Fibroblast of skin of scalp (primary cell): ENCODE measurements at places on chromosomes 4 and X.

DNA sequence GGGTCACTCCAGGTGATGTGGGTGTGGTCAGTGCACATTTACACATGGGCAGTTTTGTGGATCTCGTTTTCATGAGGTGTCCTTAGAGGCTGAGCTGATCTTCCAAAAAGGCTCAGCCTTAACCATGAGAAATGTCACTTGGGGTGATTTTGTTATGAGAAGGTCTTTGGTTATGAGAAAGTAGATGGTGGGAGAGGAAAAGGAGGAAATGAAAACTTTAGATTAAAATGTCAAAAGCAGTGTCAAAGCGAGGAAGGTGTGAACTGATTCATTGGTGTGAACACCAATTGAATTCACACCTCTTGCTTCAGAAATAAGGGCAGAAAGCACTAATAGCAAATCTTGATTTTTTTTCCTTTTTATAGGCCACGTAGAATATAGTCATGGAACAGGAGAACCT lies 100.2 kb upstream of the ANXA3 start:
- DNase-seq: no peak

GRCh38 chr4:71288875-71289274 lies 49.9 kb upstream of the SLC4A4 start:
- no peak for DNase-seq

- no peak for DNase-seq
Measured at GRCh38 chr4:110155654-110156053, 42.8 kb downstream of the ELOVL6 start.

- DNase-seq: peak; percentile 92
Measured at GRCh38 chrX:151982222-151982621, 7.7 kb upstream of the GABRE start.

- DNase-seq: no peak
Measured at GRCh38 chr4:40630335-40631021, 814 bp upstream of the RBM47 start.

GRCh38 chrX:153406903-153407302 lies 4.4 kb upstream of the ZFP92 start:
- no peak for DNase-seq

DNA sequence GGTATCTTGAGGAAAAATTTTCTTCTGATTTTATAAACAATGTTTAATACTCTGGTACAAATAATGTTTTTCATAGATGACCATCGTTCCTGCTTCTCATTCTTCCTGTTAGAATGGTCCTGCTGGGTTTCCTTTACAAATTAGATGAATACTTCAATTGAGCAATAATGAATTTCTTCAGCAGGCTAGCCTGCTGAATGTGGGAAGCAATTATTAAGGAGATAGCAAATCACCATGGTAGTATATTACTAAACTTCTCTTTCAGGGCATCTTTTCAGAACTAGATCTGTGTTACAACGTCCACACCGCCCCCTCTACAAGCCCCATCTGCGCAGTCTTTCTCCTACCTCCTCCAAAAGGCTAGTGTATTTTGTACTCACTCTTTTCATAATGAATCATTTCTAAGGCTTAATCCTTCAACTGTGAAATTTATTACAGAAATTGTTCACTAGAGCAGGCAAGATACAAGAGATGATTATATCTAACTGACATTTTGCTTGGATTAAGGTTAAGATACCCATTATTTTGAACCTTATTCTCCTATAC lies 38.4 kb downstream of the GPRIN3 start:
- no peak for DNase-seq

DNA sequence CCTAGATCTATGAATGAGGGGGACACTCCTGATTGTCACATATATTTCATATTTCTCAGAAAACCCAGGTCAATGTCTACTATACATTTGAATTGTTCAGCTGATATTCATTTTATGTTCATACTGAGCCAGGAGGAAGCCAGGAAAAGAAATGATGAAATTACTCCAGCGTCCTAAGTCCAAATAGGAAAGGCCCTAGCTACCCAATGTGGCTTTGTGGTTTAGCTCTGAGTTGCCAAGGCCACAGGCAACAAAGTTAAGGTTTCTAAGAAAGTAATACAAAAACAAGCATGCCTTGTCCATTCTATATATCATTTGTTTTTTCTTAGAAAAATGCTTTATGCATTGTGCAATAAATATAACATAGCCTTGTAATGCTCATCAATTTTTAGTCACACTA lies 4.5 kb upstream of the CSN2 start:
- DNase-seq: no peak

- DNase-seq: no peak
Measured at GRCh38 chrX:136647677-136648360, at the start of gene CD40LG. TSS of gene CD40LG (plus strand) at chrX:136648158. CDS start at chrX:136648249, 91 bp downstream.

GRCh38 chrX:103681443-103681842 lies 5.1 kb downstream of the MORF4L2 start:
- no peak for DNase-seq

GRCh38 chr4:102869569-102870197 lies 891 bp downstream of the CISD2 start:
- peak; percentile 2 for DNase-seq

- no peak for DNase-seq
Measured at GRCh38 chr4:175048906-175049305, 130.7 kb downstream of the ADAM29 start.

- no peak for DNase-seq
Measured at GRCh38 chr4:177079327-177079726, 230.3 kb upstream of the NEIL3 start.

DNA sequence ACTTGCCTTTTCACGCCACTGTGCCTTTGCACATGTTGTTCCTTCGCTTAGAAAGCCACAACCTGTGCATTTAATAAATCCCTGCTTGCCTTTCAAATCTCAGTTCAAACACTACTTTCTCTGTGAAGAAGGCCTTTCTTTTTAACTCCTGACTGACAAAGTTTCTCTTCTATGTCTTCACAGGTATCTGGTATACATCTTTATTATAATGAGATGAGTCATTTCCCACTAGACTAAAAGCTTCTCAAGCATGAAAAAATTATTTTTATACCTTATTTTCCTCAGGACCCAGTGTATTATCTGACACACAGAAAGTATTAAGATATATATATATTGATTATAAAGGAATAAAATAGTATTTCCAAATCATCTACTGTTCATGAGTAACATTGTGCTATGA lies 189.9 kb downstream of the TBCK start:
- no peak for DNase-seq

DNA sequence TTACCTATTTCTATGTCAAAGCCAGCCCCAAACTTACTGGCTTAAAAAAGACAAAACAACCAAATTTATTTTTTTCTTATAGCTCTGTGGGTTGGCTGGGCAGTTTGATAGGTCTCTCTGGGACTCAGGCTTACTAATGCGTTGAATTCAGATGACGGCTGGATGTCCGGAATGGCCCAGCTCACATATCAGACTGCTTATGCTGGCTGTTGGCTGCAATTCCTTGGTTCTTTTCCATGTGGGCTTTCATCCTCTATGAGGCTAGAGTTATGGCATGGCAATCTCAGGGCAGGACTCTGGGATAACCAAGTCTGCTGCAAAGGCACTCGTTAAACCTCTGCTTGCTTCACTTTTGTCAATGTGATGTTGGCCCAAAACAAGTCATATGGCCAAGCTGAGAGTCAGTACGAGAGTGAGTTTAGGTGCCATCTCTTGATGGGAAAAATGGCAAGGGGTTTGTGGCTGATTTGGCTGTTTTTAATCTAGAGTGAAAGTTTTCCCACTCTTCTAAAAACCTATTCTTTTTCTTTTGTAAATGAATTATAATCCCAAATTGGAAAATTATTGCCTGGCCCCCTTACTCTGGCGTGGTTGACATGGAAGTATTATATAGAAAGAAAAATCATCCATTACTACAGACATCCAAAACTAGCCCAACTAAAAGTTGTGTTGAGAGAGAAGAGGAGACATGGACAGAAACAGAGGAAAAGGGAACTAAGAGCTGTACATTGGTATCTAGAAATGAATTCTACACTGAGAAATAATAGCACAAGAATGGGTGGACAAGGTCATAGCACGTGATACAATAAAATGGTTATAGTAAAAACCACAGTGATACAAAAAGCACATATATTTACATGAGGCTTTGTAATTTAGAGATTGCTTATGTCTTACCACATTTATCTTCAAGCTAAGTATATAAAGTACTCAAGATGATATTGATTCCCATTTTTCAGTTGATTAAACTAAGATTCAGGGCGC lies 6.6 kb downstream of the PRIMPOL start:
- DNase-seq: no peak

GRCh38 chrX:107686026-107686425 lies 57.7 kb downstream of the PRPS1 start:
- no peak for DNase-seq

DNA sequence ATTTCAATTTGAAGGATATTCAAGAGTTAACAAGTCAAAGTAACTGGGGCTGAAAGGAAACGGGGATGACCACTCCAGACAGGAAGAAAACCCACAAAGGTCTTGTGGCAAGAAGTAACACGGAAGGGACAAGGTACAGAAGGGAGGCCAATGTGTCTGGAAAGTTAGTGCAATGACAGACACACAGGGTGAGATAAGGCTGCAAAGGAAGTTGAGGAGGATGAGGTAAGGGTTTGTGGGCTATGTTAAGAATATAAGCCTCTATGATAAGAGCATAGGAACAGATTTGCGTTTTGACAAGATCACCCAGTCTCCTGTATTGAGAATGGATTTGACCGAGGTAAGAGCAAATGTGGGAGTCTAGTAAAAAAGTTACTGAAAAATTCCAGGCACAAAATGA lies 21.9 kb upstream of the EMCN start:
- no peak for DNase-seq

- DNase-seq: no peak
Measured at GRCh38 chr4:52014903-52015302, 5.3 kb downstream of the LRRC66 start.

DNA sequence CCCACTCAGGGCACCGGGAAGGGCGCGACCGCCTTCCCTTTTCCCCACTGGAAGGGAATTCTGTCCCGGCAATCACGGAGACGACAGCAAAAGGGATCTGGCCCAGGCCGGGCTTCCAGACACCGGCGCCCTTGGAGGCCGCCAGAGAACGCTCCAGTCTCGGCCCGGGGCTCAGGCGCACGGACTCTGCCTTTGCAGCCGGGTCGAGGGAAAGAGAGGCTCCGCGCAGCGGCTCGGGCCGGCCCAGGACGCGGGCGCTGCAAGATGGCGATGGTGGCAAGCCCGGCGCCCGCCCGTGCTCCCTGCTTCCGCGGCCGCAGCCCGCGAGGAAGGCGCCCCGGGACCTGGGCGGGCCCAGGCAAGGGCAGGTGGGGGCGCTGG lies 1.1 kb downstream of the CTBP1 start:
- no peak for DNase-seq

DNA sequence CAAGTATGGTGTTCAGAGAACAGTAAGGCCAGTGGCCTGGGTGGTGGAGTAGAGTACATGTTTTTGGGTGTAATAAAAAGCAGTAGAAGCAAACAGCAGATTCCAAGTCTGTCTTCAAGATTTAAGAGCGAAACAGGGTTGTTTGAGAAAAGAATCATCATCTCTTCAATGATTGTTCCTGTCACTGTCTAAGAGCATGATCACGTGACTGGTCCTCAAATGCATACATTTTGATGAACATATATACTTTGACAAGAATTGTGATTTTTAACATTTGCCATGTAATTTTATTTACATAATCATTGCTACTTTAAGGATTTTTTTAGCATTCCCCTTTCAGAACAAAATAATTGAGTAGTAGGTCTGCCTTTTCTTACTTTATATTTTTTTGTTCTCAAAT lies 252.6 kb upstream of the GPR101 start:
- no peak for DNase-seq

DNA sequence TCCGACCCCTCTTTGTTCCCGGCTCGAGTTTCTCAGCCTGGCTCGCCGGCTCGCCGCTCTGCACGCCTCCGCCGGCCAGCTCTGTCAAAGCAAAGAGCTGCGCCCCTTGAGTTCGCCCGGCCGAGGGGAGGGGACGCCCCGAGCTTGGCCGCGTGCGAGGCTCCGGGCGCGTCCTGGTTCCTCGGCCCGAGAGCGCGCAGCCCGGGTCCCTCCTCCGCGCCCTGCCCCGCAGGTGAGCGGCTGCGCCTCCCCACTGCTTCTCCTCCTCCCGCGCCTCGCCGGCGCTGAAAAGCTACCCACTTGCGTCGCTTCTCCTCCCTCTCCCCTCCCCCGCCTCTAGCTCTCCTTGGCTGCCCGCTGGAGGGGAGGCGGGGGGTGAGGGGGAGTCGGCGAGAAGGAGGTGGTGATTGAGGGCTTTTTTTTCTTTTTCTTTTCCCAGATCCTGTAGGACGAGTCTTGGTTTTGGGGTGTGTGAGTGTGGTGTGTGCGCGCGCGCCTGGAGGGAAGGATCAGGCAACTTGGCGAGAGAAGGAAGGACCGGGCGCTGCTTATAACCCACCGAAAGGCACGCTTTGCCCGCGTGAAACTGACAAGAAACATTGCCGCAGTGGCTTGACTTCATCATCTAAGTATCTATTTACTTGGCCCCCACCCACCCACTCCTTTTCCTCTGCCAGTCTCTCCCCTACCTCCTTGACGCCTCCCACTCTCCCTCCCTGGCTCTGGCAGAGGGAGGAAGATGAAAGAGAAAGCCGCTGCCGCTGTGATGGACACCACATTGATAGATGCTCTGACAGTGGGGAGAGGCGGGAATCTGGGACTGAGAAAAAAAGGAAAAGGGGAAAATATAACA lies at the start of gene LEF1:
LEF1 (minus strand) TSS at position 262 of the 853 bp plus-strand sequence. CDS start 1,165 bp downstream, outside the sequence.
- DNase-seq: peak; percentile 32

GRCh38 chrX:110162867-110163266 lies 155.0 kb downstream of the AMMECR1 start:
- DNase-seq: no peak

DNA sequence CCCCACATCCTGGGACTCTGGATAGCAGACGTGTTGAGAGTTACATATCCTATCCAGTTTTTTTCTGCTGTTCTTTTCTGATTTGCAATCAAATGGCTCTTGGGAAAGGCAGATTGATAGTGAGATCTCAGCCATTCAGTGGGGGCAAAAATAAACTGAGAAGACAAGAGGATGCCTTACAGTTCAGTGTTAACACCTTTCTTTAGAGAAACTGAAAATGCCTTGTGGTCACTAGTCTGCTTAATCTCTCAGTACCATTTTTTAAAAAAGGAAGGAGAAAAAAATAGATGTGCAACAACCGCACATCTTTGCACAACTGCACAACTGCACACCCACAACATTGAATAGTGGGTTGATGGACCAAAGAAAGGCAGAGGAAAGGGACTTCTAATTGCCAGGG lies 109.3 kb downstream of the ARHGEF9 start:
- no peak for DNase-seq

DNA sequence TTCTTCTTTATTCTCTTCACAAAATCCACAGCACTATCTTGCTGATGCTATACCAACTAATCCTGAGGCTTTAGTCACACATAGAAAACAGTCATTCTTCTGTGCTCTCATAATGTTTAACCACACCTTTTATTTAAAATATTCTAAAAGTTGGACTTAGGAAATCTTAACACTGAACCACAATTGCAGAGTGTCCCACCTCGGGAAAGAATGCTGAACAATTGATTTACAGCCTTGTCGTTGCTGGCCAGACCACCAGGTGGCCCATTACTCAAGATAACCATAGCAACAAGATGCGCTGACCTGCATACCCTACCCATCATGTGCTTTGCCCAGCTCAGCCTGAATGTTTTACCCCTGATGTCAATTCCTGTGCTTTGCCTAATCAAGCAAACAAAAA lies 100.8 kb downstream of the ARSJ start:
- DNase-seq: peak; percentile 43

GRCh38 chrX:32597777-32598176 lies 613.6 kb downstream of the DMD start:
- DNase-seq: no peak

GRCh38 chr4:72295966-72296557 lies 264.3 kb downstream of the NPFFR2 start:
- DNase-seq: peak; percentile 66

- DNase-seq: peak; percentile 32
Measured at GRCh38 chr4:180350901-180351300, 1892.3 kb upstream of the TENM3 start.

GRCh38 chr4:91359041-91360031 lies 944.4 kb upstream of the GRID2 start:
- DNase-seq: no peak

- DNase-seq: no peak
Measured at GRCh38 chr4:8779490-8779932, 92.1 kb downstream of the HMX1 start.
